Right lobe of liver (tissue), 6 donors: ENCODE measurements at places on chromosomes 7 and 10.

- no peak for DNase-seq
Observed at GRCh38 chr7:96723622-96724021, 14.0 kb upstream of the SEM1 start.

DNA sequence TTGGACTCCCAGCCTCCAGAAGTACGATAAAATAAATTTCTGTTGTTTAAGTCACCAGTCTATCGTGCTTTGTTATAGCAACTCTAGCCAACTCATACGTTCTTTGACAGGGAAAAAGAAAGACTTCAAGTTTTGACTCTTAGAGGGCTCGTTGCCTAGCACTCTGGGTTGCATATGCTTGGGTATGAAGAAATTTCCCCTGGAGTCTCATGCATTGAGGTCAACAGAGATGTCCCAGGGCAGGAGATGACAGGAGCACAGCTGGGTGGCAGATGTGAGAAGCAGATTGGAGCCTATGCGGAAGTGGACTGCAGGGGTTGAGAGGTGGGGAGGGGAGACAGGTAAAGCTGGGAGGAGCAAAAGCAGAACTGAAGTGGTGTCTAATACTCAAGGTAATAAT is 63.3 kb upstream of the JAZF1 start:
- no peak for DNase-seq

- DNase-seq = no peak
Observed at GRCh38 chr10:48552946-48553564, 51.8 kb downstream of the ARHGAP22 start.

- no peak for DNase-seq
Observed at GRCh38 chr10:3631701-3632330, 153.2 kb downstream of the KLF6 start.
